ENCODE measurements at places on chromosomes 2 and 18. TPM values are rescaled to one million over a fixed set of nuclear protein-coding genes. Genes with fewer than 3 reads are reported as not detected.

The ALPG gene
- not detected for polyA plus RNA-seq

DNA sequence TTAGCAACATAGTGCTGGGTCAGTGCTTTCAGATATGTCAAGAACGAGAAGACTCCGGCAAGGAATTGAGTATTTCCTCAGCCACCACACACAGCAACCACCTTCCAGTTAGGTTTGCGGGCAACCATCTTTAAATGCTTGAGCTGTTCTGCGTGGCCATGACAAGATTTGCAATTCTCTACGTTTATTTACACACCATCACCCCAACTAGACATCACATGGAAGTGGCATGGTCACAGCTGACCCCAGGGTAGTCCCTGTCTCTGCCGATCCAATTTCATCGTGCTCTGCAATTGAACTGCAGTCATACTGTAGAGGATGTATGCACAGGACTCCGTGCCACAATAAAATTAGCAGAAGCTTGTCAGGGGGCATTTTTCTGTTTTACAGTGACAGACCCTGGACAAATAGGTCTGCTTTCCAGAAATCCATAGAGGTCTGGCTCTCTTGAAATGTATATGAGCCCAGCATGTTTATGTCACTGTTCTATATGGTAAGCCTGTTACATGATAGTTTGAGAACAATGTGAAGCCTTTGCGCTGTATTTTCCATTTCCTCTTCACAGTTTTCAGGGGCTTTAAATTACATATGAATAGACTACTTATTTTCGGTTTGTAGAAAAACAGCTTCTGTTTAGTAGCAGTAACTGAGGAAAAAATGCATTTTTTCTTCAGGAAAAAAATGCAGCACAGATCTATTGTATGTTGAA lies 605.2 kb downstream of the NR4A2 start:
- H3K4me3 ChIP-seq: no peak overlapping the region
- no peak for DNase-seq
- H3K27ac ChIP-seq: no peak overlapping the region
- H3K27me3 ChIP-seq: no peaks in the 10 kb centered on the region
- H3K4me1 ChIP-seq: no peaks in the 10 kb centered on the region

The IL36G gene
- not detected for polyA plus RNA-seq

The TCF7L1 gene
- not detected for polyA plus RNA-seq

DNA sequence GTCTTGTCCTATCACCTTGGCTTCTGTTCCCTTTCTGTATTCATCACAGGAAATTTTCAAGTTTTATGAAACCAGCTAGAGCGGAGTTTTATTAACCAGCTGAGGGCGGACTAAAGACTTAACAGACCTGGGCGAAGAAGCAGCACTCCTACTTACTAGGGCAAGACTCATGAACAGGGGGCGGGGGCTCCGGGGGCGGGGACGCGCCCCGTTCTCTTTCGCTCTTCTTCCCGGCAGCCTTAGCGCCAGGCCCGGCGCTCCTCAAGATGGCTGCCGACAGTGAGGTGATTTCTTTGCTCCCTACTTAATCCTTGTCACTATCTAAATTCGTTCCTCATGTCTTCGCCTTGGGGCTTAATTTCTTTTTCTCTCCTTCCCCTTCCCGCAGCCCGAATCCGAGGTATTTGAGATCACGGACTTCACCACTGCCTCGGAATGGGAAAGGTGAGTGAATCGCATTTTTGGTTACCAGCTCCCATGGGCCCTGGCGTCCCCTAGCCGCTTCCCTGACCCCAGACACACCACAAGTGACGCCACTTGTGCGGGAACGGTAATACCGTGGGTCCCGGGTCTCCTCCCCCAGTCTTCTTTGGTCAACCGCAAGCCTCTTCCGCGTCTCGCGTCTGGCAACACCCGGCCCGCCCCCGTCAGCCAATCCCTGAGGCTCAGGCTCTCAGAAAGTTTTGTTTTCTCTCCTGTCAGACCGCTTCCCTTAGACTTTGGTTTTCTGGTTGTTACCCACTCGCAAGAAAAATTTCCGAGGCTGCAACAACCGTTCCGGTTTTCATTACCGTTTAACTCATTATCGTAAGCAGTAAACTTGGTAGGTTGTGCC lies at the start of gene RAB3GAP1:
Gene RAB3GAP1, plus strand, starts transcription at position 251 of the 835 bp plus-strand sequence. Its CDS starts 16 bp downstream, at position 267.
- H3K27me3 ChIP-seq: peaks cover 30% of the 10 kb centered on the region
- H3K4me1 ChIP-seq: peaks cover 34% of the 10 kb centered on the region
- H3K27ac ChIP-seq: peak within 1 kb of the TSS; percentile 99
- peaks cover 3% of the 10 kb centered on the region for H3K36me3 ChIP-seq

The CFC1 gene
- not detected for polyA plus RNA-seq

The C1GALT1C1L gene
- polyA plus RNA-seq: not detected

DNA sequence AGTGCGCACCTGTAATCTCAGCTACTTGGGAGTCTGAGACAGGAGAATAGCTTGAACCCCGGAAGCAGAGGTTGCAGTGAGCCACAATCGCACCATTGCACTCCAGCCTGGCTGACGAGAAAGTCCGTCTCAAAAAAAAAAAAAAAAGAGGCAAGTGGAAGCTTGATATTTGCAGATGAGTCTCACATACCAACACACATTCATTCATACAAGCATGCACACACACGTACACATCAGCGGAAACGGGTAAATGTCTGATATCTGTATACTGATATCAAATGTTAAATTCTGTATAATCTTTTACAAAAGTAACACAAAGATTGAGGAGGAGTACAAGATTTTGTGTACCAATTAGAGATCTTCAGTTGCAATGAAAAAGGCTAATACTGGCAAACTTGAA lies 47.8 kb upstream of the SPOPL start:
- no peak overlapping the region for H3K27ac ChIP-seq
- DNase-seq: no peak
- H3K4me3 ChIP-seq: no peak overlapping the region

The DSEL gene
- not detected for polyA plus RNA-seq

GRCh38 chr18:38932752-38933151 lies 1367.2 kb upstream of the CELF4 start:
- H3K27ac ChIP-seq: no peak overlapping the region
- H3K4me3 ChIP-seq: no peak overlapping the region
- H3K36me3 ChIP-seq: peaks cover 3% of the 10 kb centered on the region
- no peaks in the 10 kb centered on the region for H3K4me1 ChIP-seq

DNA sequence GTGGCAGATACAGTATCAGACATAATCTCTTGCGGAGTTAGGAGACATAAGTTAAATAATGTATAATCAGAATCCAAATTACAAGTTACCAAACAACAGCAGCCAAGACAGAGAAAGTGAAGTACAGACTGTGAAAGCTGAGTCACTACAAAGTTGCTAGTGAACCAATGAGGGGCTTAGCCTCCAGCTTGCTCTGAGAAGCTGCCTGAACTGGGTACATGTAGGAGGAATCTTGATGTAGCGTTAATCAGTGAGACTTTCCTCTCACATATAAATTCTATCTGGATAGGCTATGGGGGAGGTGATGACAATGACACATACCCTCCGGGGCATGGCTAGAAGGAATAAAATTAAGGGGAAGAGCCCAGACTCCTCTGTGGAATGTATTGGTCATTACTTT lies 1234.3 kb upstream of the DDX18 start:
- no peaks in the 10 kb centered on the region for H3K4me1 ChIP-seq
- H3K27me3 ChIP-seq: no peaks in the 10 kb centered on the region
- no peaks in the 10 kb centered on the region for H3K36me3 ChIP-seq
- H3K27ac ChIP-seq: no peak overlapping the region
- H3K4me3 ChIP-seq: no peak overlapping the region

- no peak overlapping the region for H3K27ac ChIP-seq
- no peak overlapping the region for H3K4me3 ChIP-seq
- peaks cover 30% of the 10 kb centered on the region for H3K36me3 ChIP-seq
- H3K4me1 ChIP-seq: no peaks in the 10 kb centered on the region
These were observed 71.3 kb downstream of the UGGT1 start for GRCh38 chr2:128162266-128162665.

DNA sequence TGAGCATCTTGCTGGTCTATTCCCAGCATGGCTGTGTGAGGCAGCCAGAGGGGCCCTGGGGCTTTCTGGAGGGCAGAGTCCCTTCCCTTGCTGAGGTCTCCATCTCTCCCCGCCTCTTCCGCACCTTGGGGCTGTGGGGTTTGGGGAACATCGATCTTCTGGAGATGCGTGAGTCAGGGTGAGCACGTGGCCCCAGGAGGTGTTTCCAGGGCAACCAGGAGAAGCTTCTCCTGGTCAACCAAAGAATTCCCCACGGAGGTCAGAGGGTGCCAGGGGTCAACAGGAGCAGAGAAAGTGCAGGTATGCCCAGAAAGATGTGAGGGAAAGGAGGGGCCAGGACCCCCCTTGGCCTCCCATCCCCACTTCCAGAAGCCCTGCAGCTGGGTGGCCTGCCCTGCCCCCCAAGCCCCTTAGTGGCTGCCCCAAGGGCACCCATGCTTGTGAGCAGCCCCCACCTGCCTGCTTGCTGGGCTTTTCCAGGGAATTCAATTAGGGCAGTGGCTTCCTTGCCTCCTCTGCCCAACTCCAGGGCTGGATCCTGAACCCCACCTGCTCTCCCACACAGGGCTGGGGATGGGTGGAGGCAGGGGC lies 2.8 kb upstream of the PROM2 start:
- peaks cover 3% of the 10 kb centered on the region for H3K27me3 ChIP-seq
- no peak overlapping the region for H3K4me3 ChIP-seq
- H3K4me1 ChIP-seq: no peaks in the 10 kb centered on the region
- no peak for DNase-seq

The GPR45 gene
- polyA plus RNA-seq: not detected

- H3K4me3 ChIP-seq: peak overlapping the region; percentile 77
- peak; percentile 79 for DNase-seq
- no peaks in the 10 kb centered on the region for H3K36me3 ChIP-seq
- peaks cover 2% of the 10 kb centered on the region for H3K27me3 ChIP-seq
- peak overlapping the region; percentile 91 for H3K27ac ChIP-seq
- peaks cover 22% of the 10 kb centered on the region for H3K4me1 ChIP-seq
These were observed 7.2 kb downstream of the POMC start for GRCh38 chr2:25161055-25161781.

GRCh38 chr2:10776231-10776977 lies 36.2 kb downstream of the PDIA6 start:
- peaks cover 3% of the 10 kb centered on the region for H3K36me3 ChIP-seq
- H3K4me3 ChIP-seq: no peak overlapping the region
- H3K4me1 ChIP-seq: no peaks in the 10 kb centered on the region
- H3K27ac ChIP-seq: no peak overlapping the region

DNA sequence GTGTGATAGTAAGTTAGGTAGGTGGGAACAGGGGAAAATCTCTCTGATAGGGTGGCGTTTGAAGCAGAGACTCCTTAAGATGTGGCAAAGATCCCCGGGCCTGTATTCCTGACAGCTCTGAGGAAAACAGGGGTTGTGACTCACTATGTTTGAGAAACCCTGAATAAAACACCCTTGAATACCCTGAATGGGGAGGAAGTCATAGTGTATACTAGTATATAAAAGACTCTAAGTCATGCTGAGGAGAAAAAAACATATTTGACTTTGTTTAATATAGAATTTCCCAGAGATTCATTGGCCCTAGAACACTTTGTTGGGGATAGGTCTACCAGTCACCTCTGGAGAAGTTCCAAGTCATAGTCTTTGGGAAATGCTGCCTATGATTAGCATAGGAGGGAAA lies 590.9 kb downstream of the IRS1 start:
- no peak overlapping the region for H3K4me3 ChIP-seq
- no peaks in the 10 kb centered on the region for H3K36me3 ChIP-seq
- DNase-seq: no peak
- no peaks in the 10 kb centered on the region for H3K27me3 ChIP-seq
- H3K27ac ChIP-seq: no peak overlapping the region
- H3K4me1 ChIP-seq: no peaks in the 10 kb centered on the region

The COL4A4 gene
- polyA plus RNA-seq: 0.76 TPM

The FEV gene
- polyA plus RNA-seq: not detected

DNA sequence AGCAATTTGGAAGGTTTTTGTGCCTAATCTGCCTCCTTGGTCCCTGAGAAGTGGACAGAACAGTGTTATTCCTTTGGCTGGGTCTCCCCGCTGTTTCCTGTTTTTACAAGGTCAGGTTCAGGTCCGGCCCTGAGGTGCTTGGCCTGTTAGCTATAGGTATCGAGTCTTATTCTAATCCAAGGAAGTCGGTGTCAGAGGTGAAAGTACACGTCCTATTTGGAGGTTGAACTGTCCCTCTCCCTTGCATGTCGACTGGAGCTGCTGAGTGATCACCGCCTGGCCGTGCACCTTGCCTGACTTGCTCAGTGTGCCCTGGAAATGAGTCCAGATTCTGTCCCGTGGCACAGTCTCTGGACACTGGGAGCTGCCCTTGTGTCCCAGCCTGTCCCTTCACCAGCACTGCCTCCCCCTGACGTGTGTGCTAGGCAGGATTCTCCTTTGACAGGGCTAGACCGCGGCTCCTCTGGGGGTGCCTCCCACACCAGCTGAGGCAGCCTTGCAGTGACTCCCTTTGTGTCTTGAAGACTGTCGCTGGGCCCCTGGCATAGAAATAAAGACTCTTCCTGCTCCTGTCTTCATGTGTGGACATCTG lies 65.7 kb upstream of the RBM44 start:
- no peak for DNase-seq
- no peak overlapping the region for H3K27ac ChIP-seq
- H3K4me3 ChIP-seq: peak overlapping the region; percentile 54
- peaks cover 80% of the 10 kb centered on the region for H3K4me1 ChIP-seq

The MAB21L4 gene
- not detected for polyA plus RNA-seq

The CHAC2 gene
- 4.3 TPM for polyA plus RNA-seq

Measured in immature natural killer cell (primary cell).